ENCODE measurements at places on chromosomes 4 and X. TPM values are rescaled to one million over a fixed set of nuclear protein-coding genes. Genes with fewer than 3 reads are reported as not detected.

DNA sequence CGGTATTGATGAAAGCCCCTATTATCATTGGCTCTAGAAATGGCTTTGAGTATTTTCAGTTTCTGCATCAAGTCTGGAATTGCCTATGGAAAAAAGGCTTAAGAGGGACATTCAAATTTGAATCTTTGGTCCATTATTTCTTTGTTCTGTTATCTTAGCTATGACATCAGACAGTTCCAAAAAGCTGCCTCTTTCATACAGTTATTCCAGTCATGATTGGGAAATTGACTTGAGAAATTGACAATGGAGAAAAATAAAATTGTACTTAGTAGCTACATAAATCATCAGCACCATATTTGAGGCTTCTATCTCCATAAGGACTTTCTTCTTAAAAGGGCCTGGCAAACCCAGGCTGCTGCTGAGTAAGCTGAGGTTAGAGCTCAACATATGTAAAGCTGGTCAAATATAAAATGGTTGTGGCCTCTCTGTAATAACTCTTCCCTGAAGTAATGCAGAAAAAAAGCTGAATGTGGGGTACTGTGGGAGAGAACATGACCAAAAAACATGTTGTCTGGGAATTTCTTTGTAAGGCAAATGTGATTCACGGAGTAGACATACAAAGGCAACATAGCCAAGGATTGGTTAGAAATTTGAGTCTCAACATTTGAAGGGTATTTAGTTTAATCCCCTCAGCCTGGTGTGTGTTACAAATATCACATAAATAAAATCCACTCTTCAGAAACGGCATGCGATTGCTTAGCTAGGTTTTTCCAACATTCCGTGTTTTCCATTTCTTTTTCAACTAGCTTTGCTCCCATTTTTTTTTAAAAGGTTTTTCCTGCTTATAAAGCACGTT, 100.9 kb downstream of the LNX1 start:
- DNase-seq, result peak; percentile 84

DNA sequence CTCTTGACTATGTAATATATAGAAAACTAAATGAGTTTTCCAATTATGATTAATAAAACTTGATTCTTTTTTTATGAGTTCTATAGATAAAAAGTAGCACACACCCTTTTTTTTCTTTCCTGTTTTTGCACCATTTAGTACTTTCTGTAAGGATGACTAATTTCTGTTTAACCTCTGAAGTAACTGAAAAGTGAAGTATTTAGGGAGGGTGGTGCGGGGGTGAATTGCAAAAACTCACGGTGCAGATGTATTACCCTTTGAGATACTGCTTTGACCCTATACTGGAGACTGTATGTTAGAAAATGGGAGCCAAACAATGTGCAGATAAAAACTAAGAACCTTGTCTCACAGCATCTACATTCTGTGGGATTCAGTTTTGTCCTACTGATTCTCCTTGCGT, 471.6 kb downstream of the DTHD1 start:
- no peak for DNase-seq

DNA sequence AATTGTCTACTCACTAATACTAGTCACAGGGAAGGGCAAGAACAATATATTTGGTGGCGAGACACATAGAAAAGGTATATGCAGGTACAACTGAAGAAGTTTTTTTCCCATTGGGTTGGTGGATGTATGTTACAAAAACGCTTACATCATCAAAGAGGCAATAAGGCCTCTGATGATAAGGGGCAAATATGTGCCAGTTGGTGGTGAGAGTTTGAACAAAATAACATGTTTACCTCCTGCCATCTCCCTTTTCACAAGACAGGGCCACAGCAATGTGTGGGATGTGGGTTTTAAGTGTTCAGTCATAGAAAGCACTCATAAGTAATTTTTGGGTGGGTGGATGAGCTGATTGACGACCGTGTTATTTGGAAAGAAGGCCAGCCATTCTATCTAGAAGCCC, 41.7 kb downstream of the PAGE2 start:
- no peak for DNase-seq

- DNase-seq, result no peak
Measured at GRCh38 chr4:1471443-1472147, 65.4 kb upstream of the NKX1-1 start.

- DNase-seq, result peak; percentile 17
Measured at GRCh38 chrX:27918799-27919198, 62.5 kb downstream of the DCAF8L1 start.

- DNase-seq, result no peak
Measured at GRCh38 chr4:81802285-81802846, 330.7 kb upstream of the RASGEF1B start.

ARHGAP36 gene
- not detected for total RNA-seq

ZNF711 gene
- total RNA-seq, result 0.86 TPM

MAGEA9B gene
- total RNA-seq, result under 0.01 TPM

AASDH gene
- total RNA-seq, result 12.2 TPM

IL13RA1 gene
- total RNA-seq, result 61.3 TPM

OTC gene
- not detected for total RNA-seq

TRIML2 gene
- not detected for total RNA-seq

ETDA gene
- total RNA-seq, result not detected

Measured in fibroblast of villous mesenchyme (primary cell).